ENCODE measurements at places on chromosomes 2 and 18. TPM values are rescaled to one million over a fixed set of nuclear protein-coding genes. Genes with fewer than 3 reads are reported as not detected.

- DNase-seq = no peak
These were observed 7.8 kb downstream of the ACMSD start for GRCh38 chr2:134846213-134846612.

DNA sequence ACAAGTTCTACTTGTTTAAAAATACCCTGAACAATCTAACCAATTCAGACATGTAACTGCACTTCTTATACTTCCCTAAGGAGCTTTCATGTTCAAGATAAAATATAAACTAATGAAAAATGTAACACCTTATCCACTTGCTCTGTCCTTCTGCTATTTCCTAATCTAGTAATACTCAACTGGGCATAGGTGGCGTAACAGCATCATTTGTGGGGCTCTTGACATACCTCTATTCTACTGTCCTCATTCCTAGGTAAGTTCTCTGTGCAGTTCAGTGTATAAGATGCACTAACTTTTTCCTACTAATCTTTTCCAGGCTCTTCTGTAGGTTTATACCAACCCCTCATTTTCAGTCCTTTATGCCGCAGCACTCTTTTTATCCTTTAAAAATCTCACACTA lies 36.7 kb downstream of the PRKD3 start:
- DNase-seq = no peak

- DNase-seq = no peak
These were observed 82.3 kb upstream of the ASAP2 start for GRCh38 chr2:9124231-9124741.

- DNase-seq = no peak
These were observed 31.8 kb upstream of the SP140L start for GRCh38 chr2:230295192-230295591.

DNA sequence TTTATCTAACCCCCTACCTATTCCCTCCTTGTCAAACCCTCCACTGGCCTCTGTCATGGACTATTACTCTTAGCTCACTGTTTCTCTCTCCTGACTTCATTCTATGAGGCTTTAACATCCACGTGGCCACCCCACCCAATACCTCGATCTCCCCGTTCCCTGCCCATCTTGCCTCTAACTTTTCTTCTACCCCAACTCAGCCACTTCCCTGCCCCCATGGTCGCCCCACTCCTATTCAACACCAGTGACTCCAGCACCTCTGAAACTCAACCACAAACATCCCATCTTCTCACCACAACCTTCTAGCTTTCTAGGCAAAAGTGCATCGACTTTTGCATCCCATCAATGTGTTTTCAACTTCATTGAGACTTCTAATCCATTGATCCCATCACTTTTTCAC lies 94.2 kb upstream of the EPAS1 start:
- no peak for DNase-seq

DNA sequence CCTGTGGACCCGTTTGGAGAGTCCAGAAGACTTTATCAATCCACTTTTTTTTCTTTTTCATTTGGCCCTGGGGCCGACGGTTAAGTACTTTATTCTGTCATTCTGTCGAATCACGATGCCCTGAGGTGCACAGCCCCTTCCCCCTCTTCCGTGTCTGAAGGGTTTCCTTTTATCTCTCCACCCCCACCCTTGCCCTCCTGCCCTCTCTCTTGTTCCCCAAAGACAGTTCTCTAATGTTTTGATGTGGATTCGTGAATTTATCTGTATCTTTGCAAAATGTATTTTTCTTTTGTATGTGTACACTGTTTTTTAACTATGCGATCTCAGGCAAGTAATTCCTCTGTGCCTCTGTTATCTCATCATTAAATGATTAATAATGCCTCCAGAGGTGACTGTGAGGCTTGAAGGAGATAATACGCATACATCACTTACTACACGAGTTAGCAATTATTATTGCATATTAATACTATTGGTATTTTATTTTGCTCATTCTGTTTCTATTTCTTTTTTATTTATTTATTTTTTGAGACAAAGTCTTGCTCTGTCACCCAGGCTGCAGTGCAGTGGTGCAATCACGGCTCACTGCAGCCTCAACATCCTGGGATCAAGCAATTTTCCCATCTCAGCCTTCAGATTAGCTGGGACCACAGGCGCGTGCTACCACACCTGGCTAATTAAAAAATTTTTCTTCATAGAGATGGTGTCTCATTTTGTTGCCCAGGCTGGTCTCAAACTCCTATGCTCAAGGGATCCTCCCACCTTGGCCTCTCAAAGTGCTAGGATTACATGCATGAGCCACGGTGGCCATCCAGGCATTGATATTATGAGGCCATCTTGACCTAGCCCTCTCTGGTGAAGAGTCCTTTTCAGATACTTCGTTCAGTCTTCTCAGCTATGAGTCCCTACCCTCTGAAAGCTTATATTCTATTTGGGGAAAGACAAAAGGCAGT lies 1.4 kb upstream of the CASP8 start:
- DNase-seq = peak; percentile 35

- DNase-seq = no peak
These were observed 255.1 kb upstream of the MYT1L start for GRCh38 chr2:2586068-2586776.

DNA sequence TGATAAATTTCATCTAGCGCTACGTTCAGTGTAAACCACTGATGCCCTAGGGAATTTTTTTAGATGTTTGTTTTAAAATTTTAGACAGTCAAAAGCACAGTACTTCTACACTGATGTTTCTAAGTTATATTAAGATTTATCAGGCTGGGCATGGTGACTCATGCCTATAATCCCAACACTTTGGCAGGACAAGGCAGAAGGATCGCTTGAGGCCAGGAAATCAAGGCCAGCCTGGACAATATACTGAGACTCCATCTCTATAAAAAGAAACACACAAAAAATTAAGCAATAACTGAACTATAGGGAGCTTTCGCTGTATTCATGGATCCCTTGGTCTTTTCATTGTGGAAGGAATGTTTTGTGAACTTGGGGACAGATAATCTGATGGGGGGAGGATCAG lies 50.6 kb upstream of the MAPRE2 start:
- no peak for DNase-seq

- no peak for DNase-seq
These were observed 41.4 kb upstream of the HDAC4 start for GRCh38 chr2:239442192-239442591.

- DNase-seq = no peak
These were observed 246.8 kb upstream of the RAB6C start for GRCh38 chr2:129732630-129733026.

DNA sequence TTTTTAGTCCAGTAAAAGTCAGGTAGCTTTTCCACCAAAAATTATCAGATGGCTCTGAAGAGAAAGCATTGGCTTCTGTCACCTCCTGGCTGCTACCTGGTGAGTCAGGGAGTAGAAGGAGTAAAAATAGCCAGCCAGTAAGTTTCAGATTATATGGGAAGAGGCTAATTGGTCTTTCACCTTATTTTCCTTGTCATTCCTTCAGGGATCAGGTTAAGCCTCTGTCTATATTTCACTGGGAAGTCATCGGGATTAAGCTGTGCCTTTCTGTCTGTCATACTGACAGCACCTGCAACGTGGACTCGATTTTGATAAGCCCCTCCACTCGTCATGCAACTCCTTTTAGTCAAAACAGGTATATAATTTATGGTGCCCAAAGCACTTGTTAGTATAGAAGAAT lies 380.7 kb upstream of the CELF4 start:
- no peak for DNase-seq

GRCh38 chr18:52992041-52992440 lies 652.0 kb downstream of the DCC start:
- DNase-seq = no peak

DNA sequence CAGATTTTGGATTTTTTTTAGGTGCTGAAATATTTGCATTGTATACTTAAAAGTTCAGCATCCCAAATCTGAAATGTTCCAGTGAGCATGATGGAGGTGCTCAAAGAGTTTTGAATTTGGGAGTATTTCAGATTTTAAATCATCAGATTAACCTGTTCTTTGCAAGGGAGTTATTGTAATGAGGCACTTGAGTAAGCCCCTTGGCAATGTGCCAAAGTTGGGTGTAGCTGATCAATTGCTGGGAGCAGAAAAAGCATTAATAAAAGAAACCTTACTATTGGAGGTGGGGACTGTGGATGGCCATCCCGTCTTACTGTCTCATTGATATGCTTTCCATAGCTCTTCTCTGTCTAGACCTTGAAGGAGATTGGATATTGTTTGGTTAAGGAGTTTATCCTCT lies 28.3 kb downstream of the MALT1 start:
- no peak for DNase-seq

DNA sequence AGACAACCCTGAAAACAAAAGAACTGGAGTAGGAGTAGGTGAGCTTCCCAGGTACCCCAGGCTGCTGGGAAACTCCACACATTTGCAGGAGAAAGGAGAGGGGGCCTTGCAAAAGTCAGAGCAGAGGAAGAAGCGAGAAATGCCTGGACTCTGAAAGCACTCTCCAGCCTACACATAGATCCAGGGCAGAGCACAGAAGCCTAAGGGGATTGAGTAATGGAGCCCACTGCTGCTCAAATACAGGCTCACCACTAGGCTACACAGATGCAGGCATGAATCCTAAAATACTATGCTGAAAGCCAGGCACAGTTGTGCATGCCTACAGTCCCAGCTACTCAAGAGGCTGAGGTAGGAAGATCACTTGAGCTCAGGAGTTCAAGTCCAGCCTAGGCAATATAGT lies 33.4 kb downstream of the OSBPL1A start:
- no peak for DNase-seq

DNA sequence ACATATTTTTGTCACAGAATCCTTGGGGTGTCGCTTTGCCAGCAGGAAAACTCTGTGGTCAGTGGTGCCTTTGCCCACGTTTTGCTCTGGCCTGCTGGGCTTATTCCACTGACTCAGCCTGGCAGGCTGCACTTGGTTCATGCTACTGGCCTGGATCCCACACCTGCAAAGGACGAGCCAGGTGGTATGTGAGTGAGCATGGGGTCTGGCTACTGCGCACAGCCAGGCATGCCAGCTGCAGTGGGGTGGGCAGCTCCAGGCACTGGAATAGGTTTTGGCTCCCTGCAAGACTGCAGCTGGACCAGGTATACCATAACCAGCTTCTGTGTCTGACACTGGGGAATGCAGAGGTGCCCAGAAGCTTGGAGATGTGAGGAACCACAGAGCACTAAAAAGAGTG lies 197.9 kb upstream of the VRK2 start:
- no peak for DNase-seq

DNA sequence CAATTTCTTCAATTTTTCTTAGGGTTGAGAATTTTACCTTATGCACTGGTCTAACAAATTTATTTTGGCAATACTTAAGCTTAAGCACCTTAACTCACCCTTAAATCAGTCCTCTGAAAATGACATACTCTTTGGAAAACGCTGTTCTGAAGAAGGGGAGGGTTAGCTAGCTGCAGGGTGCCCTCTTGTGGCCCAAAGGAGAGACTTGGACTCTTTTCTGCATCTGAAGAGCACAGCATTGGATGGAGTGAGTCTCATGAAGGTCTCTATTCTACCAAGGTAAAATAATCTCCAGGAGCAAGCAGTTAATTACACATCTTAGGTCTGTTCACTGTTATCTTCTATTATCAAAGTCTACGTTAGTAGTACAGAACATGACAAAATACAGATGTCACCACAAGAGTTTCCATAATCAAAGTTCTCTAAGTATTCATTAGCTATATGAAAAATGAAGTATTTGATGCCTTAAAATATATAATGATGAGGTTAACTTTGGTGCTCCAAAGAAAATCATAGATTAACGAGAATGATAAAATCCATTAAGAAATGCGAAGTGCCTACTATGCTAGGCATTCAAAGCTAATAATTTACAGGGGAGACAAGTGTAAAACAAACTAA lies 24.4 kb downstream of the PUM2 start:
- peak; percentile 38 for DNase-seq

- no peak for DNase-seq
These were observed 2.4 kb upstream of the MTA3 start for GRCh38 chr2:42566025-42566424.

- DNase-seq = no peak
These were observed 101.5 kb downstream of the MAP2 start for GRCh38 chr2:209525331-209525730.

DNA sequence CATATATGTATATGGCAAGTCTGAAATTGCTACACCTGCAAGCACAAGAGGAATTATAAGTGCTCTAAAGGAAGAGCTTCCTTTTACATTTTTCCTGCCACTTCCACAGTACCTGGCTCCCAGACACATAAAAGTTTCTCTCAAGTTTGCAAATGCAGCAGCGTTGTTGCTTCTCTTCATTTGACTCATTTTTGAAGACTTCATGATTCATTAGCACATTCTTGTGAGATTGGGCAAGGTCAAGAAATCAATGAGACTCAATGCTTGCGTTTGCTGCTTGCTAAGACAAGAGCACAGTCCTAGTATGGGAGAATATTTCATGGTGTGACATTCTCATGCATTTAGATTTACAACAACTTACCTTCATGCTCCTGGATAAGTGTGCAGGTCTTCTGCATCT lies 42.6 kb upstream of the PDCL3 start:
- no peak for DNase-seq

DNA sequence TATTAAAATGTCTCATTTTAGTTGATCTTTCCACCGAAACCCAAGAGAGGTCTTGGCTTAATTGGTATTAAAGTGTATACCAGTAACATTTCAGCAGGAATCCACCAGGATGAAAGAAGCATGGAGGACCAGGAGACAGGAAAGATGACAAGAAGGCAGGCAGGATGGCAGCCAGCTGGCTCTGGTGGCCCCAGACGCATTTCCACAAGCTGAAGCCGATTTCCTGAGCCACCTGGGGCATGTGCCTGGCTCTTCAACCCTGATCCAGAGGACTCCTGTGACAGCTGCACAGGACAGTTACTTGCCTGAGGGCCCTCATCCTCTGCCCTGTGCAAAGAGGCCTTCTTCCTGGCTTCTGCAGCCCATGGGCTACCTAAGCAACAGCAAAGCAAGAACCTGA lies 56.9 kb upstream of the NFU1 start:
- DNase-seq = no peak

DNA sequence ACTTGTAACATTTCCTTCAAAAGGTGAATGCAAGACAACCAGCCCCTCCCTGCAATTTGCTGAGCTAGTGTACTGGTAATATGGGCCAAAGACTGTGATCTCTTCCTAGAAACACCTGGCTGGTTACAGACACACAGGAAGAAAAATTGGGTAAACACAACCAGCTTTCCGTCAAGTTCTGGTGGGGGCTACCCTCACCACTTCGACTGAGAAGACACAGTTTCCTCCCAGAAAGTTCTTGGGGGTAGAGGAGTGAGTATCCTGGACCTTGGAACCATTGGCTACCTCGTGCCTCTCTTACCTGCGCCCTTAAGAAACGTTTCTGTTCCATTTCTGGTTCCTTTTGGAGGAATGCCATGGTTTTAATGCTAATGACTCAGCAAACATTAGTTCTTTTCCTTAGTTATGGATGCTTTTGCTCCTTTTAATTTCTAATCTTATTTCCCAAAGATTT lies 120.9 kb upstream of the DLX2 start:
- no peak for DNase-seq

- DNase-seq = peak; percentile 63
These were observed 291.3 kb downstream of the AFF3 start for GRCh38 chr2:99851089-99851488.

The CPLX4 gene
- not detected for total RNA-seq

The CEP192 gene
- total RNA-seq = 14.0 TPM

The BMP10 gene
- total RNA-seq = not detected

The STRADB gene
- 69.4 TPM for total RNA-seq

The FBXO36 gene
- 1.4 TPM for total RNA-seq

The CD28 gene
- total RNA-seq = not detected

The CLEC4F gene
- total RNA-seq = not detected

The ADAM23 gene
- total RNA-seq = 4.4 TPM

The AGBL5 gene
- 41.8 TPM for total RNA-seq

The TUBB8B gene
- total RNA-seq = not detected
